Activated T-cell treated with anti-CD3 and anti-CD28 coated beads for 1 hour (primary cell): ENCODE measurements at places on chromosomes 11 and 22.

DNA sequence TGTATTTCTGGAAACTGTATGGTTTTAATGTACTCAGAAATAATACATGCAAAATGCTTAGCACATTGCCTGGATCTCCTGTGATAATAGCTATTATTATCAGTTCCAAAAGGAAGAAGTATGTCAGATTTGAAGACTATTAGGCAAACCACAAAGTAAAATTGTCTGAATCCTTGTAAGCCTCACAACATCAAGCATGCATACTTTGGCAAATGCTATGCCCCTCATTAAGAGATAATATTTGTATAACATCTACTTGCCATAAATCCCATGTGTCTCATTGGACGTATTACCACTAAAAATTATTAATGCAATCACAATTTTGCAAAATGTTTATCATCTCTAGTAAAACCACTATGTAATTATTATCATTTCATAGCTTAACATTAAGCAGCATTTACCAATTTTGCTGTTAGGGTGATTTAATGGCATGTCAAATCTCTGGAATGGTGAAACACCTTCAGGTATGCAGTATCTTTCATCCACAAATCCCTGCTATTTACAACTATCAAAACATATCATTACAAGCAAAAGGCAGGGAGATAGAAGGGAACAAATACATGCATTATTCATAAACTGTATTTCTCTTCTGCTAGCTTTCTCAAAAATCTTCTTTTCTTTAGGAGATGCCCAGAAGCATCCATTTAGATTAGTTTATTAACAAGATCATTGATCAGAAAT, 974.6 kb upstream of the RAG2 start:
- DNase-seq = no peak

- no peak for DNase-seq
Observed at GRCh38 chr11:1873048-1873812, 18.5 kb downstream of the PRR33 start.

- no peak for DNase-seq
Observed at GRCh38 chr11:95485115-95485900, 254.3 kb upstream of the SESN3 start.

- DNase-seq = no peak
Observed at GRCh38 chr22:24507716-24508115, 12.6 kb downstream of the UPB1 start.

DNA sequence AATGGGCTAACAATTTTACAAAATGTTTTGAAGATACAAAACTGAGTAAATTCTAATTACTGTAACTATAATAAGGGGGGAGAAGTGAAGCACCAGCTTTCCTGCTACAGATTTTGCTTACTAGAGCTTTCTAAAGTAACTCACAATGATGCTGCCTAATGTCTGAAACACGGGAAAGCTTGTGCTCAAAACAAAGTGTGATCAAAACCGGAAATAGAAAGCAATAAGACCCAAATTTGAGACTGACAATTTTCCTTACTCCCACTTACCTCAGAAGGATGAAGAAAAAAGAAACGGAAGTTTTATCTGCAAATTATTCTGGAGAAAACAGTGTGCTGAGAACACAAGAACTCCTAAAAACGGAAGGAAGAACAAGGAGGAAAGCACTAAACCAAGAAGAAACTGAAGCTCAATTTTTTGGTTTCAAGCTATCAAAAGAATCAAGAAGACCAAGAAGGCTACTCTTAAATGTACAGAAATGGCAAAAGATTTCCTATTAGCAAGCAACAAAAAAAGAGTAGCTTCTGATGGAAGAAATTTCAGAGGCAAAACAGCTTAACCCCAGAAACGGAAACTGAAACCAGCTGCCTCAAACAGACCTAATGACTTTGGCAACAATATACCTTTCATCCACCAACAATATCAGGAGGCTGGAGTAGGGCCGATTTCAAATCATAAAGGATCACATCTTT, 33.4 kb downstream of the AMBRA1 start:
- no peak for DNase-seq

DNA sequence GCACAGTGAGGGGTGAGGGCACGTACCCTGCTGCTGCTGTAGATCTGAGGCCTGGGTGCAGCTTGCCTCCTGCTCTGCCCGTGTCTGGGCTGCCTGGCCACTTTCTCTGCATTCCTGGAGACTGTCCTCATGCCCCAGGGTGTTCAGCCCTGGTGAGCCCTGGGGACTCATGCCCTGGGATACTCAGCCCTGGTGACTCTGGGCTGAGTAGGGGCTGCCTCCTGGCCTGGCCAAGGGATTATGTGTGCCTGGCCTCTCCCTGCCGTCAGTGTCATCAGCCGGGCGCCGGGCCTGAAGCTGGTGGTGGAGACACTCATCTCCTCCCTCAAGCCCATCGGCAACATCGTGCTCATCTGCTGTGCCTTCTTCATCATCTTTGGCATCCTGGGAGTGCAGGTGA, 94.7 kb downstream of the CACNA1I start:
- DNase-seq = no peak
